Stimulated activated CD4-positive, alpha-beta T cell treated with anti-CD3 and anti-CD28 coated beads, Interleukin-12 subunit alpha, Interleukin-12 subunit beta, amount 100 ng/mL, for 24 hours (primary cell): ENCODE measurements at places on chromosomes 3 and 15.

DNA sequence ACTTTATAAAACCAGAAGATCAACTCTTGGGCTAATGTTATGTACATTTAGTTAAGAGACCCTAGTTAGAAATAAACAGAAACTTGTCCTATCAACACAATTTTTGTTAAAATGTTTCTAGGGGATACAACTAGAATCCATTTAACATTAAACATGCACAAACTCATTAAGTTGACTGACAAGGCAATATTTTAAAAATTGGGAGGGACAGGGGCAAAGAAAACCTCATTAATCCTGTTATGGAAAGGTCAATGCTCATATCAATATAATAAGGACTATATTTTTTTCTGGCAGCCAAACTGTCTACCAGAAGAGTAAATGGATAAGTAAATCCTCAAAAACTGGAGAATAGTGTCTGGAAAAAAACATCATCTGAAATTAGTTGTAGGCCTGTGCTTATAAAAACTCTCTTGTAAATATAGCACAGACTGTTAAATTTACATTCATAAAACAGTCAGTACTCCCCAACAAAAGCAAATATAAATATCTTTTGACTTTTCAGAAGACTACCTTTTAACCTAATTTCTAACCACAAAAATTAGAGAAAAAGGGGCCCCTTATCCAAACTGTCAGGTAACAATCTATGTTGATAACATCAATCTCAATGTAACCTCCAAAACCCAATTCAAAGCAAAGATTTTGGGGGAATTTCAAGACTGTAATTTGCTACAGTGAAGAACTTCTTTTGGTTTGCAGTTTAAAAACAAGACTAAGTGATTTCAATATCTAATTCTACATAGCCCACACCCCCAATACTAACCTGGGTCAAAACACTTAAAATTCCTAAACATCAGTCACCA, 4.2 kb downstream of the TRA2B start:
- no peak for DNase-seq

- DNase-seq = no peak
Observed at GRCh38 chr3:80408030-80408721, 640.4 kb upstream of the ROBO1 start.

- no peak for DNase-seq
Observed at GRCh38 chr3:61199843-61200242, 51.4 kb downstream of the FHIT start.

- no peak for DNase-seq
Observed at GRCh38 chr15:95765161-95765560, 565.3 kb upstream of the NR2F2 start.

GRCh38 chr3:30576946-30577345, 29.5 kb upstream of the TGFBR2 start:
- DNase-seq = no peak

DNA sequence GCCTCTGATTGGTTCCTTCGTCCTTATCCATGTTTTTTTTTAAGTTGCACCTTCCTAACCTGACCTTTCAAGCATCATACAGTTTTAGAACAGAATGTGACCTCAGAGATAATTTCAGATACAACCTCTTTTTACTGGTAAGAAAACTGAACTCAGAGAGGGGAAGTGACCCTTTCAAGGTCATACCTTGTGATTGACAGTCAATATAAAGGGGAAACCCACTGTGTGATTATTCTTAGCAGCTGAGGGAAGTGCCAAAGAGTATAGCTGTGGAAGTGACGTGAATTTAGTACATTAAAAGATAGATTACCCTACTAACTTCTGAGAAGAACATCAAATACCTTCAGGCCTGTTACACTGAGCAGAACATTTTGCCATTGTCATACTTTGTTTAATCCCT, 319.4 kb downstream of the NEK10 start:
- no peak for DNase-seq

- DNase-seq = no peak
Observed at GRCh38 chr15:36882487-36883131, 217.7 kb downstream of the MEIS2 start.
